Stimulated activated CD4-positive, alpha-beta T cell treated with anti-CD3 and anti-CD28 coated beads, Interleukin-12 subunit alpha, Interleukin-12 subunit beta, amount 100 ng/mL, for 48 hours (primary cell): ENCODE measurements at places on chromosomes 6 and 20.

DNA sequence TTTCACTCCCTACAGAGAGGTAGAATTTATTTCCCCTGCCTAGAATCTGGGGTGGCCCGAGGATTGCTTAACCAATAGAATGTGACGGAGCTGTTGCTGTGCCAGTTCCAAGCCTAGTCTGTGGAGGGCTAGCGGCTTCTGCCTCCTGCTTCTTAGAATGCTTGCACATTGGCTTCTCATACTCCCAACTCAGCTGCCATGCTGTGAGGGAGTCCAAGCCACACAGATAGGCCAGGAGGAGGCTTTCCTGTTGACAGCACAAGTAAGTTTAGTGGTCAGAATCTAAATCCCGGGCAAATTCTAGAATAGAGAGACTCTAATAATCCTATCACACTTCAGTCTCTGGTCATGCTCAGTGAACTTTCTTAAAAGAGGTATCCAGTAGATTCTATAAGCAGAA is 57.5 kb upstream of the SNRPB2 start:
- no peak for DNase-seq

- DNase-seq, result peak; percentile 21
These were observed 8.6 kb upstream of the LBP start for GRCh38 chr20:38337561-38338140.

DNA sequence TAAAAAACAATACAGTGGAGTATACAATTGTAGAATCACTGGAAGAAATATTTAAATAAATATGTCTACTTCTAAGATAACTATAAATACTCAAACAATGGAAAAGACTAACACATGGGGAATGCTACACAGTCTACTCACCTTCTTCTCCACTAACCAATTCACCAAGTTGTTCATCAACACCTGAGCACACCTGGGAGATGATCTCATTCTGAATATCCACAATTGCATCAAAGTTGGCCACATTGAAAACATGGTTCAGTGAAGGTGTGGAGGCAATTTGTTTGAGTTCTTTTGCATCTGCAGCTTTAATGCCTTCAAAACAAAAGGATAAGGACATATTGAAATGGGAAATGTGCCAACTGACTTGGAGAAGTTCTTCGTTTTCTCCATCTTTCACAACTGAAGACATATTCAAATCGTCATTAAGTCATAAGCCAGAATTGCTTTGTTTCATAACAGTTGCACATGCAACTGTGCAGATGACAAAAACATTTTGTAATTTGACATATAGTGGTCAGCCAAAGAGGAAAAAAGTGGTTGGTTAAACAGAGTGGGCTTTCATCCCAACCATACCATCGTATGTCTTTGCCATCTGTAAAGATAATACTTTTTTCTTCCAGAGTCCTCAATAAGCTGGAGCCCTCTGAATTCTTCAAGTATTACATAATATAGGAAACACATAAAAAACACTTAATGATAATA is 17.5 kb downstream of the COL12A1 start:
- DNase-seq, result no peak

DNA sequence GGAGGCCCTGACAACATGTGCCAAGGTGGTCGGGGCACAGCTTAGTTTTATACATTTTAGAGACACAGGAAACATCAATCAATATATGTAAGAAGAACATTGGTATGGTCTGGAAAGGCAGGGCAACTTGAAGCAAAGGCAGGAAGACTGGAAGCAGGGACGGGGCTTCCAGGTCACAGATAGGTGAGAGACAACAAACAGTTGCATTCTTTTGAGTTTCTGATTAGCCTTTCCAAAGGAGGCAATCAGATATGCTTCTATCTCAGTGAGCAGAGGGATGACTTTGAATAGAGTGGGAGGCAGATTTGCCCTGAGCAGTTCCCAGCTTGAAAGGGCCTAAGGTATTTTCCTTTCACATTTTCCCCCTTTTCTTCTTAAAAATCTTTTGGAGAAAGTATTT is 311.0 kb upstream of the RGS17 start:
- no peak for DNase-seq
